Fibroblast of villous mesenchyme (primary cell): ENCODE measurements at places on chromosomes 5 and 9. TPM values are rescaled to one million over a fixed set of nuclear protein-coding genes. Genes with fewer than 3 reads are reported as not detected.

GAS1 gene
- total RNA-seq, result 29.3 and 136 TPM in 2 replicates

N4BP3 gene
- total RNA-seq, result 0.43 and 0.64 TPM in 2 replicates

SLC6A19 gene
- total RNA-seq, result not detected in 2 replicates

FOXD4L3 gene
- total RNA-seq, result 0.32 TPM in 1 of 2 replicates, not detected in the other

NSUN2 gene
- 39.9 and 46.2 TPM in 2 replicates for total RNA-seq

IRGM gene
- 0.32 TPM in 1 of 2 replicates, not detected in the other for total RNA-seq

GABRA6 gene
- total RNA-seq, result not detected in 2 replicates

BHMT gene
- total RNA-seq, result under 0.01 and 0.86 TPM in 2 replicates

LOX gene
- 91.1 and 131 TPM in 2 replicates for total RNA-seq

PCDHA13 gene
- under 0.01 TPM in 2 replicates for total RNA-seq

PMPCA gene
- 45.1 and 48.8 TPM in 2 replicates for total RNA-seq

GFI1B gene
- under 0.01 and 0.32 TPM in 2 replicates for total RNA-seq

PCDHGC5 gene
- 2.6 TPM in 2 replicates for total RNA-seq

SV2C gene
- total RNA-seq, result not detected in 2 replicates

DDX4 gene
- total RNA-seq, result not detected in 2 replicates

F2RL2 gene
- total RNA-seq, result 29.8 and 43.2 TPM in 2 replicates

FTMT gene
- total RNA-seq, result not detected in 2 replicates

PAPPA gene
- total RNA-seq, result 42.5 and 104 TPM in 2 replicates

PAM gene
- 196 and 266 TPM in 2 replicates for total RNA-seq

SLCO6A1 gene
- under 0.01 and 0.32 TPM in 2 replicates for total RNA-seq

CKMT2 gene
- 0.43 and 0.97 TPM in 2 replicates for total RNA-seq
